ENCODE measurements at places on chromosomes 5 and 9.

GRCh38 chr9:124239249-124240073 is 18.3 kb upstream of the NEK6 start:
- no peak for DNase-seq

GRCh38 chr5:114206640-114207039 is 155.2 kb upstream of the KCNN2 start:
- no peak for DNase-seq

DNA sequence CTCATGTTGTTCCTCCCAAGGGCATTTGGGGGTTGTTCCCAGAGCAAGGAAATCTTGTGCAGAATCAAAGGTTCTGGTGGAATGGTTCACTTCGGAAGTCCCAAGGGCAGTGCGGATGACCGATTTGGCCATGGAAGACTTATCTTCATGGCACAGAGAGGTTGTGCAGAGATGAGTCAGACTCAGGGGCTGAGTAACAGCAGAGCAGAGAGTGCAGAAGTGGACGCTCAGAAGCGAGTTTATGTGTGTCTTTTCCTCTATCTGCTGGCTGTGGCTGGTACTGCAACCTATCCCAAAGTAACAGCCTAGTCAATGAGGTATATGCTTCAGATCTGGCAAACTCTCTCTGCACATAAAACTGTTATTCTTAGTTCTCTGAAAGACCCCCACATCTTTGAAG is 118.1 kb downstream of the DPYSL3 start:
- no peak for DNase-seq

DNA sequence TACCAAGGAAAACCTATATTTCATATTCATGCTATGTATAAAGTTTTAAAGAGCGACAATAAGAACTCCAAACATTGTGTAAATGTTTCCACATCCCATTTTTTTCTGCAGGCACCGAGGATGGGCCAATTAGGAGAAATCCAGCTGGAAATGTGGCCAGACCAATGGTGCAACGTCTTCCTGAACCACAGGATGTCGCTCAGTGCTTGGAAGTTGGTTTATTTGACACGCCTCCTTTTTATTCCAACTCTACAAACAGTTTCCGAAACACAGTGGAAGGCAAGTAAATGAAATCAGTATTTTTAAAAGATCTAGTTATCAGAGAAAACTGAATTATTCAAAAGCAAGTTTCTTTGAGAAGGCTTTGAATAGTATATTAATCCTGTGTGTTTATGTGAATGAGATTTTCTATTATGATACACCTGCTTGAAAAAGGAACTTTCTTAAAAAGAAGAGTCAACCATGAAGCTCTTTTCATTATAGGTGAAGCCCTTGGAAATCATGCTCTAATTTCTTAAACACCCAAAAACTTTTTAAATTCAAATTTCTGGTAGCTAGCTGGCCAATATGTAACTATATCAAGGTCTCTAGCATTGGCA is 9.1 kb downstream of the TYRP1 start:
- DNase-seq = no peak

- no peak for DNase-seq
Measured at GRCh38 chr5:98639274-98639673, 134.2 kb upstream of the RGMB start.

- DNase-seq = no peak
Measured at GRCh38 chr5:72006361-72006760, 100.9 kb upstream of the MAP1B start.

DNA sequence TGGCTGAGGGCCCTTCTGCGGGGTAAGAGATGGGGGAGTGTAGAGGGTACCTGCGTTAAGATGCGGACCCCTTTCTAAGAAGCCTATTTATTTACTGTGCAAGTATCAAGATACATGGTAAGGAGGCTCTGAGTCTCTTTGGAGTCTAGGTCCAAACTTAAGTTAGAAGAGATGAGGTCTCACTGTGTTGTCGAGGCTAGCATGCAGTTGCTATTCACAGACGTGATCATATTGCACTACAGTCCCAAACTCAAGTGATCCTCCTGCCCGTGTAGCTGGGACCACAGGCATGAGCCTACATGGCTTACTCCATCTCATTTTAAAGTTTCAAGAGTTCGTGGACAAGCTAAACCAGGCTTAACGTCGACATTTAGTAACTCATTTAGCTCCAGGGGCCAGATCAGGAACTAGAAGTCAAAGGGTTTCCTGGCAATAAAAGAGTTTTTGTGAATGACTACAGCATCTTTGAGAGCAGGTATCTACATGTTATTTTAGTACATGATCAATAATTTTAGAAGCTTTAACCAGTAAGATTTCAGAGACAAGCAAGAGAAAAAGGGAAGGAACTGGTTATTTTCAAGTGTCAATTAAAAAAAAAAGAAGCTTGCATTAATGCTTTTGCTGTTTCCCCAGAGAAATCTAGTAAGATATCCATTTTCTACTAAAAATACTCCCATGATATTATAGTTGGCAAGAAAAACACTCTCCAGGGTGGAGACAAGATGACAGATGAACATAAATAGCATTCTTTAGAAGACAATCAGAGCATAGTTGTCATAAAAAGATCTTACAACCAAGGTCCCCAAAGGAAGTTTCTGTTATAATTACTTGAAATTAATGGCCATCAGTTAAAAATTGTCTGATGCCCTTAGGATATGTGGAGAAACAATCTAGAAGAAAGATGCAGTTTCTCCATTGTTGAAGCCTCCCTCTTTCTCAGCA is 141.3 kb downstream of the SCAMP1 start:
- DNase-seq = no peak

Measured in activated gamma-delta T cell treated with anti-CD3 and anti-CD28 coated beads, Interleukin-2, amount 50 U/mL, for 16 hours (primary cell).